ENCODE measurements at places on chromosomes 12 and 14. TPM values are rescaled to one million over a fixed set of nuclear protein-coding genes. Genes with fewer than 3 reads are reported as not detected.

DNA sequence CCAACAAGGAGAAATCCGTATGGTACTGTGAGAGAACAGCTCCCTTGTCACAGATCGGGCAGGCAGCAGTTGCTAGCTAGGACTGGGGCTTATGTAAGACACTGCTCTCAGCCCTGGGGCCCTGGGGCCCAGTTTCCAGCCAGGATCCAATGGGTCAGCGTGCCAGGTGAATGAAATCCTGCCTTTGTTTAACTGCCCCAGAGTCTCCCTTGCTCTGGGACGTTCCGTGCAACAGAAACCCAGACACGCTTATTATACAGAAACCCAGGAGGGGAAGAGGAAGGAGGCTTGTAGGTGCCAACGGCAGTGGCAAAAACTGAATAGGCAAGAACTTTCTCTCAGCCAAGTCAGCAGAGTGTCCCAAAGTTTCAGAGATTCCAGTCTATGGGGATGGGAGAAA is 110.6 kb downstream of the DIO2 start:
- no peak for DNase-seq

The KRT77 gene
- total RNA-seq: not detected

- no peak for DNase-seq
Observed at GRCh38 chr12:69412655-69413054, 53.1 kb downstream of the YEATS4 start.

- no peak for DNase-seq
Observed at GRCh38 chr14:62546862-62547474, 498.3 kb downstream of the KCNH5 start.

- DNase-seq: no peak
Observed at GRCh38 chr12:44847403-44847802, 28.7 kb downstream of the NELL2 start.

- DNase-seq: no peak
Observed at GRCh38 chr12:89679631-89680030, 29.0 kb downstream of the ATP2B1 start.

DNA sequence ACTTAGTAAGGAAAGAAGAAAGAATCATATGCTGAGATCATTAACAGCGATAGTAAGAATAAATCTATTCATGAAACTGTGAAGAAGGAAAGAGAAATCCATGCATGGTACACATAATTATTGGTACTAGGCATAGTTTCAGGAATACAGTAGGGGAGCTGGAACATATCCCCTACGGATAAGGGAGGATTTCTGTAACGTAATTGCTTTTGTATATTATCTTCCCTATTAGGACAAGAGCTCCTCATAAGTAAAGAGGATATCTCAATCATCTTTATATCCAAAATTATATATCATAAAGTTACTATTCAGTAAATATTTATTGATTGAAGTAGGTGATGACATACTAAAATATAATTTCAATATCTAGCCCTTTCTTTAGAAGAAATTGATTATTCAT is 22.9 kb downstream of the SYT1 start:
- no peak for DNase-seq

DNA sequence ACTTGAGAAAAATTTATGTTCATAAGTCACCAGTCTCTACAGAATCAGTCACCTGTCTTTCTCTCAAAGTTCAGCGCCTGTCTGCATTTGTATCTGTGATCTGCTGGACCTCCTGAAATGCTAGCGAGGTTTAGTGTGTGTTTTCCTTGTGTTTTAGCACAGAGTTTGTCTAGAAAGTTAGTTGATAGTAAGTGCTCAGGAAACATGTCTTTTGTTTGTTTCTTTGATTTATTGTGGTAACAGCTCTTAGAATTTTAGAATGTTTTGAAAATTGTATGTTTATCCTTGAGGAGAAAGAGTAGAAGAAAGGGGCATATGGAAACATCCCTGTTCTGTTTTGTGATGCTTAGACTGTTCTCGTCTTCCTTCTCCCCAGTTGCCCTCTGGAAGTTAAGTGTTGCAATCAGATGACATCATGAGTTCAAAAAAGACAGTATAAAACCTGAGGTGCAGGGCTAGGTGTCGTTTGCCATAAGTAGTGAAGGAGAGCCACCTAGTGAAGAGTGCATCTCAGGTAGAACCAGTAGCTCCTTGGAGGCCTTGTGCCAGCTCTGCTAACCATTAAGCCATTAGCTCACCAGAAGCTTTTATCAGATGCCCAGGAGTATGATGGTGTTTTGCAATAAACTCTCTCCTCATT is 44.8 kb downstream of the FBXW8 start:
- no peak for DNase-seq

- no peak for DNase-seq
Observed at GRCh38 chr12:29844667-29845066, 60.9 kb upstream of the TMTC1 start.

GRCh38 chr14:27506272-27506671 is 908.4 kb upstream of the NOVA1 start:
- DNase-seq: no peak

- no peak for DNase-seq
Observed at GRCh38 chr12:64782191-64782876, 23.1 kb upstream of the GNS start.

The LIN7A gene
- 8.2 TPM for total RNA-seq

DNA sequence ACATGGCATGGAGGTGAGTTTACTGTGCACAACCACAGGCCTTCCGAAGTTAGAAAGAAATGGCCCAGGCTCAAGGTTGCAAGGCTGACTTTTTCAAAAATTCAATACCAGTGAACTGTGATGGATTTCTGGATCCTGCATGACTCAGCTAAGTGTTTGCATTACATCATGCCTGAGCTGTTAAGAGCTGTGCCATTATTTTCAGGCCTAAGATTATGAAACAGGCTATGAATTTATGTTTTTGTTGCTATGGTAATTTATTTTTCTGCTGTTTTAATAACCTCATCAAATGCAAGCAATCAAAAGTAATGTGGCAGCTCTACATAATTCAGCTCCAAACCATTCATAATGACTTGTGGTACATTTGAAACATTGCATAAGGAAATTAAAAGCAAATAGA is 457.7 kb upstream of the TMEM132C start:
- DNase-seq: no peak

- DNase-seq: no peak
Observed at GRCh38 chr14:98705871-98706300, 566.1 kb downstream of the BCL11B start.

GRCh38 chr14:23564181-23564812 is 3.3 kb downstream of the AP1G2 start:
- DNase-seq: no peak

The HNF1A gene
- 15.1 TPM for total RNA-seq

- no peak for DNase-seq
Observed at GRCh38 chr14:48125654-48126053, 450.2 kb upstream of the MDGA2 start.

- no peak for DNase-seq
Observed at GRCh38 chr14:79281244-79282152, 929.8 kb downstream of the DIO2 start.

- DNase-seq: no peak
Observed at GRCh38 chr12:124395284-124395752, 100.4 kb downstream of the RFLNA start.

The LRRC9 gene
- total RNA-seq: 3.2 TPM

The NAA30 gene
- 21.4 TPM for total RNA-seq

DNA sequence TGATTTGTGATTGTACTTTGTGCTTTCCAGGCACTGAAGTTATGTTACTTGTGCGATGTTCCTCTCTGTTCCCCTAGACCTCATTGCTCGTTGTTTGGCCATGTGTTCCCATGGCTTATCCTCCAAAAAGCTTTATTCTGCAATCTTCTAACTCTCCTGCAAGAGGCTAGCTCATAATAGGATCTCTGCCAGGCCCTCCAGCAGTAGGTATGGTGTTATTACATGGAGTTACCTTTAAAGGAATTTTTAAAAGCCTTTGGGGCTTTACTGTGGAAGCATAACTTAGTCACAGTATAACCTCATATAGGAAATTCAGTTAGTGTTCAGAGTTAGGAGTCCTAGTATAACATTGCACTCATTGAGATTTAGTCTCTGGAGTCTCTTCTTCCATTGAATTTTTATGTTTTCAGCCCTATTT is 292.3 kb downstream of the RAD51B start:
- no peak for DNase-seq

The HCAR3 gene
- total RNA-seq: not detected

The SDR9C7 gene
- not detected for total RNA-seq

DNA sequence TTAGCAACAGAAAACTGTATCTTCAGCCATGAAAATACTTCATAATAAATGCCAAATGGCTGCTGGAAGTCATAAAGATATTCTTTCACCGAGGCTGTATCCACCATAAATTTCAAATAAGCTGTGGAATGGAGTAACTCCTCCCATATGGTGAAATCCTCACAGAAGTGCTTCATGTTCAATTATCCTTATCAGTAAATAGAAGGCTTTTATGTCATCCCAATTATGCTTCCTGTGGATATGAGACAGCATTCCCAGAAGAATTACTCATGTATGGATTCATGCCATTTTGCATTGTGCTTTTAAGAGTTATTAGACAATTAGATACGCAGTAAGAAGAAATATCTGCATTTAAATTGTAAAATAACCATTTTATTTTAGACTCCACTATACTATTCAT is 99.0 kb downstream of the RTN1 start:
- no peak for DNase-seq

DNA sequence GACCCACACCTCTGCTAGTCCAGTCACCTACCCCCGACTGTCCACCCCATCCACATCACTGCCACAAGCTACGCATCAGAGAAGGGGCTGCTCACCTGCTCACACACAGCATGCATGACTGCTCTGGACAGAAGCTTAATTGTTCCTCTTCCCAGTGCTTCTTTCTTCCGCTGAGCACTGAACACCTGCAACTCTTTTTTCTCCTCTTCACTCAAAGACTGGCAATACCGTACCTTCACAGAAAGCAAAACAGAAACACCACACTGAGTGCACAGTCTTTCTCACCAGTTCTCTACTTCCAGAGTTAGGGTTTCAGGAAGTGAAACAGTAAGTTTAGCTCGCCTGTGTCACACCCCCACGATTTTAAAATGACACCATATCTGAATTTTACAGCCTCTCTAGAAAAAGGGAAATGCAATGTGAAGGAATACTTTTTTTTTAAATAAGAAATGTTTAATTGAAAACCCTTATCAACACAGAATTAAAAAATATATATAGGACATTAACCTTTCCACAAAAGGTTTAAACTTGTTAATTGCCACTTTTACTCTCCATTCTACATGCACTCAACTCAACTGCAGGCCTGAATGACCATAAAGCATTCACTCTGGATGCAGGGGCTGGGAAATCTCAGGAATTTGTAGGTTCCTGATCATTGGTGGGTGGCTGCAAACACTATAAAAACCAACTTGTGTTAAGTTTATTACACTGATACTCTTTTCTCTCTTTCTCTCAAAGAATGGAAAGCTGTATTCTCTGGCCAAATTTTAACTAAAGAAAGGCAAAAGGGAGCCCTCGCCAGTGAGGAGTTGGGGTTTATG is 120.0 kb downstream of the PRICKLE1 start:
- DNase-seq: no peak

DNA sequence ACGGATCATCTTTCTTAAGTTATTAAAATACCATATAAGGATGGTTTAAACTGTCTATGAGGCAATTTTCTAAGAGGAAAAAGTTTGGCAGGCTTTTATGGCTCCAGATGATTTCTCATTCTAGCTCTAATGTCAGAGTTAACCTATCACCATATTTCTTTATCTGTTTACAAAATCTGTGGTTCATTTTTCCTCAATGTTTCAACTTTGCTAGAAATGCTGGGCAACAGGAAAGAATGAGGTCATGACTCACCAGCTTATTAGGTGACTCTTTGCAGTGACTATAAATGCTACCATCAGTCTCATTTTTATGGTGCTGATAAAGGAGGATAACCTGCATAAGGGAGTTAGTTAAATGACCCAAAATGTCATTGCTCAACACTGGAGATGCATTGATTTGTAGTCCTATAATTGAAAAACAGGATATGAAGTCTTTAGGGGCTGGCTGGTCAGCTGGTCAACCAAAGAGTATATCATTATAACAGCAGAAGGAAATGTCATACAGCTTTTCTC is 45.3 kb upstream of the RAP1B start:
- no peak for DNase-seq

The TAS2R13 gene
- total RNA-seq: 3.4 TPM

GRCh38 chr14:53055003-53055402 is 98.1 kb downstream of the DDHD1 start:
- no peak for DNase-seq

The FOXG1 gene
- 1.2 TPM for total RNA-seq

DNA sequence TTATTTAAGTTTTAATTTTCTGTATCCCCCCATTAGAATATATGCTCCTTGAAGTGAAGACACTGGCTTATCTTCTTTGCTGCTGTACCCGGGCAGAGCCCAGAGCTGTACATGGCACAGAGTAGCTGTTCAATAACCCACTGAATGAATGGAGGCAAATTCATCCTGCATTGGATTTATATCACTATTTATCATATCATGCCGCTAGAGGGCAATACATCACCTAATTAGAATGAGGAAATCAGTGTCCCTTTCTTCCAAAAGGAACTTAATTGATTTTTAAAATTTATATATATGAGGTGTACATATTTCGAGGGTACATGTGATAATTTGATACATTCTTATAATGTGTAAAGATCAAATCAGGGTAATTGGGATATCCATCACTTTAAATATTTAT is 89.2 kb upstream of the TMEM260 start:
- DNase-seq: no peak

The ACSM4 gene
- total RNA-seq: not detected

The AQP2 gene
- 0.29 TPM for total RNA-seq

The TAS2R43 gene
- total RNA-seq: 1.2 TPM

DNA sequence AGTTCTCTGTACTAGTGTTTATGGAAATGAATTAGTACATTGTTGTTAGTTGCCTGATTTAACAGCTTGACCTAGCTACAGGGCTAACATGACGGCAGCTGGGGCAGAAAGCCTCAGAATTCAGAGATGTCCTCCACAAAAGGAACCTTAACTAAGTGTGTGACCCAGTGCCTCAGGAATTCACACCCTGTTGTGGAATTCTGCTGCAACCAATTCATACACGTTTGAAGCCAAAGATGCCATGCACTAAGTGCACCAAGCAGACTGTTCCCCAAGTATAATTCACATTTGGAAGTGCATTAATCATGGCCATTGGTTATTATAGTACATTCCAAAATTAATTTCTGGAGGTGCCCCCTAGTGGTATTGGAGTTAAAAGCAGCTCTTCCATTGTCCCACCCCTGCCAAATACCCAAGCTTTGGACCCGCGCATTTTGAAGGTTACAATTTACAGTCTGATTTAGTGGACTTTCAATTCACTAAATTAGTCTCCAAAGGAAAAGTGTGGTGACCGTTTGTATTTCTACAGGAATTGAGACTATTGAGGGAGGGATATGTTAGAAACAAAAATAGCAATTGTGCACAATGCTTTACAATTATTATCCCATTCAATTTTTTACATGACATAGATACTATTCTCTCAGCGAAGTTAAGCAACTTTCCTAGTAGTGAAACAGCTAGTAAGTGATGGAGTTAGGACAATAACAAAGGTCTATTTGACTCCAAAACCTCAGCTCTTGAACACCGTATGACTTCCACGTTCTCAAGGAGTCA is 85.9 kb downstream of the PAX9 start:
- DNase-seq: no peak

The OR4K14 gene
- not detected for total RNA-seq
